ENCODE measurements at places on chromosomes 1 and 21.

DNA sequence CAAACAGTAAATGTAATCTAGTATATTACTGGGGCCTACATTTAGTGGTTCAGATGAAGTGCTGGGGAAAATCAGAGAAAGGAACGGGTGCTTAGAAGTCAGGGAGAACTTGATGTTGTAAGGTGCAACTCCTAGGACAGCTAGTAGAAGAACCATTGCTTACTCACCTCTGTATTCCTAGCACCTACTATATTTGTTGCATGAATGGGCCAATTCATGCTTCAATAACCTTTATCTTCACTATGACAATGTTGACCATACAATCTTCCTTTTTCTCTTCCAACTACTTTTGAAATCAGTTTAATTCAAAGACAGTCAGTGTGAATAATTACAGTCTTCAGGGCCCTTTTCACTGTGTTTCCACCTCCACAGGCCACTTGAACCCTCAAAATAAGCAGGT is 125.0 kb upstream of the DMRTA2 start:
- DNase-seq, result no peak

- no peak for DNase-seq
Observed at GRCh38 chr1:217059401-217059800, 336.2 kb upstream of the ESRRG start.

GRCh38 chr1:43565600-43566360 is 35.1 kb downstream of the PTPRF start:
- DNase-seq, result no peak

DNA sequence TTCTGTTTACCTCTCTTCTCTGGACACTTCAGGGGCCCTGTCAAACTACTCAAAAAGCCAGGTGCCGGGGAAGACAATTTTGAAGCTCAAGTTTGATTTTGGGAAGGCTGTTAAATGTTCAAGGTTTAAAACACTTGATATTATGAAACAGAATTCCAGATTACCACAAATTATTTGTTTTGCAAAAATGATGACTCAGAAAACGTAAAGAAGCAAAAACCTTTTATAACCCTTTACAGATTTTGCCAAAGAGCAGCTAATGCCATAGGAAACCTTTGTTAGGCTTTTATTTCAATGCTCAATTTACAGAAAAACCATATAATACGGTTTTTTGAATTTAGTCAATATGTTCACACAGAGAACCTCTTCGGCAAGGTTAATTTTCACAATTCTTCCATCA is 593.4 kb upstream of the ZP4 start:
- DNase-seq, result no peak

DNA sequence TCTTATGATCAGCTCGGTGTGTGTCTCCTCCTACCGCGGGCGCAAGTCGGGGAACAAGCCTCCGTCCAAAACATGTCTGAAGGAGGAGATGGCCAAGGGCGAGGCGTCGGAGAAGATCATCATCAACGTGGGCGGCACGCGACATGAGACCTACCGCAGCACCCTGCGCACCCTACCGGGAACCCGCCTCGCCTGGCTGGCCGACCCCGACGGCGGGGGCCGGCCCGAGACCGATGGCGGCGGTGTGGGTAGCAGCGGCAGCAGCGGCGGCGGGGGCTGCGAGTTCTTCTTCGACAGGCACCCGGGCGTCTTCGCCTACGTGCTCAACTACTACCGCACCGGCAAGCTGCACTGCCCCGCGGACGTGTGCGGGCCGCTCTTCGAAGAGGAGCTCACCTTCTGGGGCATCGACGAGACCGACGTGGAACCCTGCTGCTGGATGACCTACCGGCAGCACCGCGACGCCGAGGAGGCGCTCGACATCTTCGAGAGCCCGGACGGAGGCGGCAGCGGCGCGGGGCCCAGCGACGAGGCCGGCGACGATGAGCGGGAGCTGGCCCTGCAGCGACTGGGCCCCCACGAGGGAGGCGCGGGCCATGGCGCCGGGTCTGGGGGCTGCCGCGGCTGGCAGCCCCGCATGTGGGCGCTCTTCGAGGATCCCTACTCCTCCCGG is 1.5 kb downstream of the KCNC4 start:
- DNase-seq, result no peak

DNA sequence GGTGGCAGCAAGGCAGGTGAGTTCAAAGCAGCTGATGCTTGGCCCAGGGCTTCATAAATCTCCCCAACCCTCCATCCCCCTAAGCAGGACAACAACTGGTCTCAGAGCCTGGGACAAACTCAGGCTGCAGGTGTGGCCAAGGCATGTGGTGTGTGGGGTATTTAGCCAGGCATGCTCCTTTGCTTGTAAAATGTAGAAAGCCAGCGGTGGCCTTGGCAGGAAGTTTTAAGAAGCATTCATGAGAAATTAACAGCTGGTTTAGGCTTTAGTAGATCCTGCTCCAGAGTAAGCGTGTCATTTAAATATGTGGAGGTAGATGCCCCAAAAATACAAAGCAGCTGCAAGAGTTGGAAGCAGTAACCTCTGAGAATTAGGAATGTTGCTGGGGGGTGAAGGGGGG is 44.8 kb downstream of the NTPCR start:
- no peak for DNase-seq

DNA sequence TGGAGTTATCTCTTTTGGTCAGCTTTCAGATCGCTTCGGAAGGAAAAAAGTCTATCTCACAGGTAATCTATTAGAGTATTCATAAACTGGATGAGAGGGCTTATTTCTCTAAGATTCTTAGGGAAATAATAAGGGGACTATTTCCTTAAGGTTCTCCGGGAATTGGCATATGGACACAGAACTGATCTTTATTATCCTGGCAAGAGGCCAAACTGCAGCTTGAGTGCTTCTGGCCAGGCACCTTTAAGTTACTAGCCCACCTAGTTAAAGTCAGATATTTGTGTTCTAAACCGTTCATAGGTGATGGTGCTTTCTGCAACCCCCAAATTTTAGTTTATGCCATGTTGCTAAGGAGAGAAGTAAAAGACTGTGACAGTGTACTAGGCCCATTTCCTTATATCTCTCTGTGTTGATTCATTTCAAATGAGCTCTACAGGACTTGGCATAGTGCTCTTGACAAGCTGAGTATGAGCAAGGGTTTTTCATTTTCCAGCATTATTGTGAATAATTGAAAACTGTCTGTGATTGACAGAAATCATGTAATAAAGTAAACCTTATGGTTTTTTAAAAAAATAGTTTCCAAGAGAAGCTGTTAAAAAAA is 43.4 kb downstream of the SLC22A15 start:
- no peak for DNase-seq

DNA sequence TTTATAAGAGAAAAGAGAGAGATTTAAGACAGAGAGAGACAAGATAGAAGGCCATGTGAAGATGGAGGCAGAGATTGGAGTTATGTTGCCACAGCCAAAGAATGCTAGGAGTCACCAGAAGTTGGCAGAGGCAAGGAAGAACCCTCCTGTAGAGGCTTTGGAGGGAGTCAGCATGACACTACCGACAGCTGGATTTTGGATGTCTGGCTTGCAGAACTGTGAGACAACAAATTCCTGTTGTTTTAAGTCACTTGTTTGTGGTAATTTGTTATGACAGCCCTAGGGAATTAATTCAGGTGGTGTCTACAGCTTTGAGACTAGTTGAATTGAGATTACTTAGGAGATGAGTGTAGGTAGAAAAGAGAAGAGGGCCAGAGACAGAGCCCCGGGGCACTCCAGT is 158.5 kb downstream of the DNM3 start:
- no peak for DNase-seq

GRCh38 chr1:248013229-248013710 is at the start of gene OR2L5:
OR2L5 (plus strand) TSS chr1:248013660; CDS start chr1:248021948, 8,288 bp downstream.
- no peak for DNase-seq

DNA sequence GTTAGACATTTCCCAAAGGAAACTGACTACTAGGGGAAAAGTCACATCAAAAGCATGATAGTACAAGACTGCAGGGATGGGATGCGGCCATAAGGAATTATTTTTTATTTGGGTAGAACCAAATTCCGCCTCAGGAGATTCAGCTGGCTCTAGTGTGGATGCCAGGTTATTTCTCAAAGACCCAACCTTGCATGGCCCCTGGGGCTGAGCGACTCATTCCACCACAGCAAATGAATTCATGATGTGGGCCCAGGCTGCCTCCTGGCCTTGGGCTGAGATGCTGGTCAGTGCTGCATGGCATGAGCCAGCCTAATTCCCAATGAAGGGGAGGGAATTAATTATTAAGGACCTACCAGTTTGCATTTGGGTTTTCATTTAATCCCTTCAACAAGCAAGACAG is 11.8 kb downstream of the TMEM35B start:
- DNase-seq, result no peak

DNA sequence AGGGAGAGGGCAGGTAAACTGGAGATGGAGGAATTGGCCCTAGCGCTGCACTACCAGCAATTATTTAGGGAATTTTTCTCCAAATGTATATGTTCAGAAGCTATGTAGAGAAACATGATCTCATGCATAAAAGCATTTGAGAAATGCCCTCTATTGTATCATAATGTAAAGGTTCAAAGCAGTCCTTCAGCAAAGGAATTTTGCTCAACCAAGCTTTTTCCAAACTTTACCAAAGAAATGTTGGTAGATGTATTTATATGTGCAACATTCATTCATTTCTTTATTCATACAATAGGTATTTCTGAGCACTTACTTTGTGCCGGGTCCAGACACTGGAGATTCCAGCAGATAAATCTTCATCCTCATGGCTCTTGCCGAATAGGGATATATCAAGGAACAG is 64.4 kb downstream of the XCL1 start:
- no peak for DNase-seq

GRCh38 chr1:153260585-153261280 is 1.2 kb downstream of the LORICRIN start:
- DNase-seq, result no peak

- DNase-seq, result no peak
Observed at GRCh38 chr1:116257341-116257767, 115.7 kb upstream of the ATP1A1 start.

- DNase-seq, result no peak
Observed at GRCh38 chr1:77273891-77274290, 7.9 kb upstream of the AK5 start.

GRCh38 chr1:12616709-12617373 is 1.2 kb downstream of the DHRS3 start:
- DNase-seq, result no peak

DNA sequence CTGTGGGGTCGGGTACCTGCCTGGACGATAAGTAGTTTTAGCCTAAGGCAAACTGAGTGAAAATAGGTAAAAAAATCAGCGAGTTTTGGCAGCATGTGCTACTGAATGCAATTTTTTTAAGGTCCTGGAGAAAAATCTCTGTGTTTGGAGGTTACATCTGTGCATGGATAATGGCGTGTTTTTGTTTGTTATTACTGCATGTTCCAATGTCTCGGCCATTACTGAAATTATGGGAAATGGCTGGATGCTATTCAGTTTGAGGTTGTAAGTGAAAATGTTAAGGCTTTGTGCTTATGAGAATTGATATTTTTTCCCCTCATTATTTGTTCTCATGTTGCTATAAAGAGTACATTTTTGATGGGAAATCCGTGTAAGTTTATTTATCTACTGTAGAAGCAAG is 441.7 kb downstream of the PRDM2 start:
- no peak for DNase-seq

DNA sequence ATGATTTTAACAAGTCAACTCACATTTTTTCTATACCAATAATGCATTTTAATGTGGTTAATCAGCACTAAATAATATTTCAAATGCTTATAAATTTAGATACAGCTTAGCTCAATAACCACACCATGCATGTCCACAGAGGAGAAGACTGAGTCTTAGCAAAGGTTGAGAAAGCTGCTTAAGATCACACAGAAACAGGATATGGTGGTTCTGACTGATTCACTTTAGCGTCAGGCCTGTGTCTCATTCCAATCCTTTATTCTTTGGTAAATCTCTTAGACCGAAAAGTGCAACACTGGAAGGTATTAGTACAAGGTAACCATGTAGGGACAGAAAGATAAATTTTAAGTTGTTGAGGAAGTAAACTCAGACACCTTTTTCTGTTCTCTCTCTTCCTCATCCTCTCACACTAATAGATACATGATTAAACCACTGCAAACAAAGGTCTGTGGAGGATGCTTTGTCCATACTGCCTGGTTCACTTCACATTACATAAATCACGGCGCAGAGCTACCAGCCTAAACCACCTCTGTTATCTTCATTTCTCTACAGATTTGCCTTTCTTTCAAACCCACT is 139.0 kb downstream of the DPYD start:
- no peak for DNase-seq

All from stimulated activated CD8-positive, alpha-beta memory T cell treated with anti-CD3 and anti-CD28 coated beads, Interleukin-12 subunit alpha, Interleukin-12 subunit beta, amount 100 ng/mL, for 1 hour (primary cell).